ENCODE measurements at places on chromosomes 3 and 15.

GRCh38 chr3:142237891-142238290 is 12.5 kb upstream of the GK5 start:
- no peak for DNase-seq

DNA sequence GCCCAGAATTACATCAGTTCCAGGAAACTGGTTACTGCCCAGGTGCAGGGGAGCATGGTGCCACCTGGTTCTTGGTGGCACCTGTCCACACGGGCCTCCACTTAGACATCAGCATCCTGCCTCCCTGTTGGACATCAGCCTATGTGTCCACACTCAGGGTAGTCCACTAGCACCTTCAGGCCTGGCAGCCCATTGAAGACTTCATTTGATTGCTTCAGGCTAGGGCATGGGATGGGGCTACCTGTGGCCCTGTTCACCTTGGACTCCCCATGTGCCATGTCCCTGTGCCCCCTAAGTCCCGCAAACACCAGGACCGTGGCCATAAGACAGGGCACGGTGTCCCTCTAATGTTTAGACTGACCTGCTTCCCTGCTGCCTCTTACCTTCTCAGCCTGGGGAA is 30.9 kb downstream of the CYP8B1 start:
- no peak for DNase-seq

- no peak for DNase-seq
These were observed 268.1 kb upstream of the CRBN start for GRCh38 chr3:3447641-3448040.

GRCh38 chr3:159458982-159459381 is 529.7 kb upstream of the IL12A start:
- DNase-seq, result no peak

DNA sequence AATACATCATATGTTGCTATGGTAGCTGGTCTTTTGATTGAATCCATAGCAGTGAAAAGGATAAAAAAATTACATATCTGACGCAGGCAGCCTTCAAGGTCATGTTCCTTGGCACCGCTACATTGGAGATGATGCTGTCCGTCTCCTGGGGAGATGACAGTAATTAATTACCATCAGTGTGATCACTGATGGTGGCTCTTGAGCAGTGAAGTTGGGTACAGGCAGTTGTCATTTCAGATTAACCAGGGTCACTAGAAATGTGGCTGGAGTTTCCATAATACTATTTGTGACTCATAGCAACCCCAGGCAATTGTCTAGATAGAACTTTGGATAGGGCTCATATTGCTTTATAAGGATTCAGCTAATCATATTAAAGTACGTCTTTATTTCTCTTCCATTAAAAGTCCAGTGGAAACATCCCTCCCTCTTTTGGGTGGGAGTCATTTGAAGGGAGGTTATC is 136.3 kb downstream of the THSD4 start:
- DNase-seq, result no peak

GRCh38 chr15:66891776-66892175 is 173.6 kb upstream of the SMAD3 start:
- no peak for DNase-seq

GRCh38 chr15:62828364-62828763 is 214.2 kb upstream of the TPM1 start:
- DNase-seq, result no peak

- DNase-seq, result no peak
These were observed 2.2 kb upstream of the FOXB1 start for GRCh38 chr15:60001610-60002527.

DNA sequence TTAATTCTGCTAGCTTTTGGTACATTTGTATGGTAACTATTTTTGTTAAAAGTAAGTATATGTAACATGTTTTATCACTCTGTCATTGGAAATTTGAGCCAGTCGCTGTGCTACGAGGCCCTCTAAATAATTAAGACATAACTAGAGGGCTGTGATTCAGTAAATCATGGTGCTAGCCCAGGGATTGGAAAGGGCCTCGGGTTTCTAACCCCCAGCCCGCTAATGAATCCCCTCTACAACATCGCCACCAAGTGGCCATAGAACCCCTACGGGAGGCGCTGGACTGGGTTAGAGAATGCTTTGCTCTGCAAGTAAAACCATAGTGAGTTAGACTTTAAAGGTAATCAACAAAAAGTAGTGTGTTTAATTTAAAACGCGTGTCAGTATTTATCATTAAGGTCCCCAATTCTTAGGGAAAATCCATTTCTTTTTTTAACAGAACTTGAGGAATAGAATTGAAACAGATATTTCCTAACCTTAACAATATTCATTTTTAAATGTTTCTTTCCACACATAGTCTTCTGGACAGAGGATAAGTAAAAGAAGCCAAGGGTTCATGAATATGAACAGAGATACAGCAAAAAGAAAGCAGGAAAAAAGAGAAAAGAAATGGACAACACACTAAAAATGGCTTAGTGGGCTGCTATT is 744.7 kb downstream of the EPHA3 start:
- DNase-seq, result no peak

DNA sequence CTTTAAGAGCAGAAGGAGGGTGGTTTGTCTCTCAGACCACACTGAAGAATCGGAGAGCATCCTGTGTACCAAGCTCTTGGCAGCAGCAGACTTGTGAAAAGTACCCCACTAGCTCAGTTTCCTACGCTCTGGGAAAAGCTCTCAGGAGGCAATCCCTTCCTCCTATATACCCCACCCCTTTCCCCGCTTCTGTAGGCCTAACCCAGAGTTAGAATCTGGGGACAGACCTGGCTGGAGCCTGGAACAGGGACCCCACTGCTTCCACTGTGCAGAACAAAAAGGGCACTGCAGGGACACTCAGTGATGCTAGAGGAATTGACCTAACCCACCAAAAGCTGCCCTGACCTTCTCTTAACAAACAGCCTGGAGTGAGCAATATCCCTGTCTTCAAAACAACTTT is 70.0 kb upstream of the CCDC39 start:
- no peak for DNase-seq

GRCh38 chr15:93989440-93989998 is 241.8 kb upstream of the MCTP2 start:
- DNase-seq, result no peak

DNA sequence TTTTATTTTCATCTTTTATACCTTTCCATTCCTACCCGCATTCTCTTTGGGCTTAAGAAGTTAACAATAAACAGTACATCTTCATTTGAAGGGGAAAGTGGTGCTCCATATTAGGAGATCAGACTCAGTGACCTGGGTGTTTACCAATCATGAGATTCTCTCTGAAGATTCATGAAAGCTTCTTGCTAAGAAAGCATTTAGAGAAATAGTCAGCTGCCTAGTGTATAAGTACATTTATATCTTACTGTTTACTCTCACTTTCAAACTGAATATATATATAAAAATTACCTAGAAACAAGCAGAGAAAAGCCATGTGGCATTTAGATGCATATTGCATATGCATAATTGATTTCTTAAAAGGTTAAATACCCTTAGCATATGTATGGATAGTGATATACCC is 100.5 kb downstream of the KCNH8 start:
- DNase-seq, result no peak

GRCh38 chr3:133401374-133402135 is 1.7 kb downstream of the BFSP2 start:
- peak; percentile 32 for DNase-seq

DNA sequence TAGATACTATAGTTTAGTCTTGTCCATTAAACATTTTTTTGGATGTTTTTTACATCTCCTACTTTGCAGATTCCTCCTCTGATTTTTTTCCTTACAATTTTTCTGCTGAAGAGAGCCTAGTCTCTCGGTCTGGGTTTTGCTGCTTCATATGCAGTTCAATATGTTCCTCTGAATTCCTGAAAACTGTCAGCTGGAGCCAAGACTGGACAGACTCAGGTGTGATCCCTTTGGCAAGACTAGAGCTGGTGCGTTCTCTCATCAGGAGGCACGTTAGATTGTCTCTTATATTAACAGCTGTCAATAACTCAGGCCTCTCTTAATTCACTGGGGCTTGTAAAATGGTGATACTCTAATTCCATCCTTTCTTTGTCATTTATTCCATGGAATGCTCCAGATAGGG is 13.4 kb upstream of the GHRL start:
- no peak for DNase-seq

DNA sequence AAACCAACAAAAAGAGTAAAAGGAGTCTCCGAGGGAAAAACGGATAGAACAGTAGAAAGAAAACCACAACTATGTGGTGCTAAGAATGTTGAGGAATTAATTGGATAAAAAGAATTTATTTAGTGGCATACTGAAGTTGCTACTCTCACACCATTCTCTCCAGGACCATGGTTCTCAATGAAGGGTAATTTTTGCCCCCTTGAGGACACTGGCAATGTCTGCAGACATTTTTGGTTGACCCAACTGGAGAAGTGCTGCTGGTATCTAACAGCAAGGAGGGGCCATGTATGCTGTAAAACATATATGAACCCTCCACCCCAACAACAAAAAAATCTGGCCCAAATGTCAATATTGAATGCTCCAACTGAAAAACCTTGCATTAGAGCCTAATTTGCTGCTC is 85.9 kb upstream of the CSPG5 start:
- no peak for DNase-seq

GRCh38 chr15:77104155-77104554 is 33.2 kb upstream of the TSPAN3 start:
- no peak for DNase-seq

Data from uterus (tissue), 4 donors.